ENCODE measurements at places on chromosomes 1 and 21. TPM values are rescaled to one million over a fixed set of nuclear protein-coding genes. Genes with fewer than 3 reads are reported as not detected.

Gene GJA5
- total RNA-seq, result 2.4 TPM

Gene THEM5
- not detected for total RNA-seq

Gene TFAP2E
- 1.2 TPM for total RNA-seq

Gene ANGPTL1
- total RNA-seq, result 173 TPM

Gene DNALI1
- 7.5 TPM for total RNA-seq

Gene LPAR3
- total RNA-seq, result not detected

Gene S100PBP
- 50.7 TPM for total RNA-seq

Gene OR10J1
- total RNA-seq, result not detected

Gene CLIC6
- not detected for total RNA-seq

Gene CADM3
- total RNA-seq, result 10.5 TPM

Gene MAP1LC3C
- 8.1 TPM for total RNA-seq

Gene LY9
- 0.16 TPM for total RNA-seq

Gene FCMR
- total RNA-seq, result 1.1 TPM

Gene SLC25A44
- total RNA-seq, result 8.6 TPM

Gene PTAFR
- 4.5 TPM for total RNA-seq

Gene ZSWIM5
- 2.9 TPM for total RNA-seq

Gene SMIM11
- 6.9 TPM for total RNA-seq

Gene AQP10
- total RNA-seq, result not detected

Gene IFNAR1
- total RNA-seq, result 32.6 TPM

Gene SLAMF8
- 3.3 TPM for total RNA-seq

Gene IGFN1
- total RNA-seq, result not detected

Gene BCAR3
- total RNA-seq, result 18.3 TPM

Gene GNG12
- total RNA-seq, result 47.8 TPM

Gene SLC9C2
- not detected for total RNA-seq

Gene CLDN19
- total RNA-seq, result not detected

Gene IL20
- total RNA-seq, result not detected

Gene PADI3
- total RNA-seq, result not detected

Gene OR2T11
- not detected for total RNA-seq

Gene PEAR1
- total RNA-seq, result 4.2 TPM

Gene LCE1B
- total RNA-seq, result not detected

Gene C1orf74
- 0.28 TPM for total RNA-seq

Gene C1orf198
- 49.3 TPM for total RNA-seq

Gene TLCD4
- total RNA-seq, result 12.1 TPM

Gene STK40
- total RNA-seq, result 37.1 TPM

Gene MTMR11
- total RNA-seq, result 16.1 TPM

Measured in sigmoid colon (tissue), 7 donors.